ENCODE measurements at places on chromosomes 4 and X.

DNA sequence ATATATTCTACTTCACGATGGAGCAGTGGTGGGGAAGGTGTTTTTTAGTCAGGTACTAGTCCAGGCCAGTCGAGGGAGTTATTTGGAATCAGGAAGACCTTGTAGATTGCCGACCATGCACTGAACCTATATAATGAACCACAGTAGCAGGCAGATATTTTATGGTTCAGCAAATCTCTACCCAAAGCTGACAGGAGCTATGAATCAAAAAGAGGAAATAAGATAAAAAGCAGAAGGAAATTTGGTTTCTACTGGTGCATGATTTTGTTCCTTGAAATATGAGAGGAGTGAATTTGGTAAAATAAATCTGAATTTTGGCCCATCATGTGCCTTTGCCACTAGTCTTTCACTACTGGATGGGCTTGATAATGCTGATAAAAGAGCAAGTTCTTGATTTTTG is 924.3 kb upstream of the DIAPH2 start:
- DNase-seq: no peak

DNA sequence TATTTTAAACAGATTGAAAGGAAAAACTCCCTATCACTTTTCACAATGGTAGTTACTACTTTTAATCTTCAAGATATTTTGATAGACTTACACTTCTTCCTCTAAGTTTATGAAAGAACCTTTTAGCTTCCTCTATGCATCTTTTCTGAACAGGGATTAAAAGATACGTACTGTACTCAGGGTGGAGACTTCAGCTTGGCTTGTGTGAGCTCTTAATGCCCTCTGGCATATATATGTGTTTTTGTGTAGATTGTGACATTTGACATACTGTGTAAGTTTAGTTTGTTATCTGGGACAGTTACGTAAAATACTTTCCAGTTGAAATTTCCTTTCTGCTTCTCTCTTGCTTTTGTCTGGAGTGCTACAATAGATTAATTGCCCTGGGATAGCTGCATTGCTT is 109.3 kb upstream of the NUDT6 start:
- DNase-seq: no peak

DNA sequence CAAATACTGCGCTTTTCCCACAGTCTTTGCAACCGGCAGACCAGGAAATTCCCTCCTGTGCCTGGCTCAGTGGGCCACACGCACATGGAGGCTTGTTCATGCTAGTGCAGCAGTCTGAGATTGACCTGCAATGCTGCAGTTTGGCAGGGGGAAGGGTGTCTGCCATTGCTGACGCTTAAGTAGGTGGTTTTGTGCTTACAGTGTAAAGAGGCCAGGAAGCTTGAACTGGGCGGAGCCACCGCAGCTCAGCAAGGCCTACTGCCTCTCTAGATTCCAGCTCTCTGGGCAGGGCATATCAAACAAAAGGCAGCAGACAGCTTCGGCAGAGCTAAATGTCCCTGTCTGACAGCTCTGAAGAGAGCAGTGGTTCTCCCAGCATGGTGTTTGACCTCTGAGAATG is 390.5 kb upstream of the TECRL start:
- no peak for DNase-seq

DNA sequence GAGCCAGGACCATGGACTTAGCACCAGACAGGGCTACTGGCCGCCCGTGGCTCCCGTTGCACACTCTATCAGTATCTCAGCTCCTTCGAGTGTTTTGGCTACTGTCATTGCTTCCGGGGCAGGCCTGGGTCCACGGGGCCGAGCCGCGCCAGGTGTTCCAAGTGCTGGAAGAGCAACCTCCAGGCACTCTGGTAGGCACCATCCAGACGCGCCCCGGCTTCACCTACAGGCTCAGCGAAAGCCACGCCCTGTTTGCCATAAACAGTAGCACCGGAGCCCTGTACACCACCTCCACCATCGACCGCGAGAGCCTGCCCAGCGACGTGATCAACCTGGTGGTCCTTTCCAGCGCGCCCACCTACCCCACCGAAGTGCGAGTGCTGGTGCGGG is 1.6 kb downstream of the FAT4 start:
- DNase-seq: no peak

DNA sequence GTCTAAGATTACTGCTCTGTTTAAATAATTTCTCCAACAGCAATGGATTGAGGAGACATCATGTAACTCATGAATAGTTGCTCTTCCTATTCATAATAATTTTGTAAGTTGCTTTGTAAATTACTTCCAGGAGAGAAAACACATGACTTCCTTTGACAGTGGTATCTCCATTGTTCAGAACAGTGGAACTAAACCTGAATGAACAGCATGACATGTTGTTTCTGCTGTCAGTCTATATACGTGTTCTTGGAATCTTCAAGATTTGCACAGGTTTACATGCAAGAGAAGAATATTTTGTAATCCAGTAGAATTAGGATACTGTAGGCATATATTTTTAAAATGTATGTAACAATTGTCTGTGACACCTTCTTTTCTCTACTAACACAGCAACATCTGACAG is 618.8 kb upstream of the GRID2 start:
- no peak for DNase-seq

GRCh38 chr4:168535689-168536088 is 38.8 kb downstream of the PALLD start:
- no peak for DNase-seq

DNA sequence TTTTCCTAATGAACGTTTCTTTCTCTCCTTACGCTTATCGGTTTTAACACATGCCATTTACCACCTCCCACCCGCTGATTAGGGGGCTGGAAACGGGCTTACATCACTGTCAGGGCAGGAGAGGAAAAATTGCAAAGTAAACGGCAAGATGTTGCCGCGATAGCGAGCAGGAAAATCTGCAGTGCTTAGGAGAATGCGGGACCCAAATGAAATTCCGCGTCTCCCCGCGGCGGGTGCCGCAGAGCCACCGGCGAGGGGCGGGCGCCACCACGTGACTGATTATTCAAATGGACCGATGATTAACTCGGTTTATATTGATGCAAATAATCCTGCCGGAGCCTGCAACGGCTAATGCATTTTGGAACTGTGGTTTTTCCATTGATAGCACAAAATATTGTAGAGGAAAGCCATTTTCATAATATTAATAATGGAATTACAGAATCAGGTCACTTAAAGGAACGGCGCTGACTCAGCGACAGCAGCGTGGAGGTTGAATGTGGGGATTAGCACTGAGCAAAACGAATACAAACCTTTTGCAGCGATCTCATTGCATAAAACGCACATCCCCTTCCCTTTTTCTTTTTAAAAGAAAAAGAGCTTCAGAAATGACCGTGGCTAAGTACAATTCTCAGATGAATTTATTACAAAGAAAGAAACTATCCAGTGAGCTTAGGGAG is 224.2 kb downstream of the STIM2 start:
- DNase-seq: no peak

- DNase-seq: no peak
Measured at GRCh38 chr4:189804894-189805293, 135.8 kb upstream of the FRG1 start.

- no peak for DNase-seq
Measured at GRCh38 chr4:172344308-172344938, 531.2 kb downstream of the GALNTL6 start.

DNA sequence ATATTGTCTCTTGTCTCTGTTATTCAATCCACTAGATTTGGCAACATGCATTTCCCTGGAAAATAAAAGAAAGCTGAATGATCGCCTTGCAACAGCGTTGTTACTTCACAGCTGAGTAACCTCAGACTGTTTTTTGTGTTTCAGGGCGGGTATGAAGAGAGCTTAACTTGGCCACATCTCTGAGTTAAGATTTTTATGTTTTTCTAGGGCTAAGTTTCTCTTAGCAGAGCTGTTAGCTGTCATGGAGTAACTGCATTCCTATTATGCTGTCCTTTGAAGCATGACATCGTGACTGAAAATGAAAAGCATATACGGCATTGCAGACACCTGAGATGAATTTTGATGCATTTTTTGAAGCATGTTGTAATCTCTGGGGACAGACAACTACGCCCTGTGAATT is 1798.9 kb downstream of the PCDH7 start:
- no peak for DNase-seq

GRCh38 chrX:78574306-78574705 is 84.8 kb downstream of the RTL3 start:
- no peak for DNase-seq

- DNase-seq: no peak
Measured at GRCh38 chr4:81180916-81181315, 34.1 kb downstream of the PRKG2 start.

DNA sequence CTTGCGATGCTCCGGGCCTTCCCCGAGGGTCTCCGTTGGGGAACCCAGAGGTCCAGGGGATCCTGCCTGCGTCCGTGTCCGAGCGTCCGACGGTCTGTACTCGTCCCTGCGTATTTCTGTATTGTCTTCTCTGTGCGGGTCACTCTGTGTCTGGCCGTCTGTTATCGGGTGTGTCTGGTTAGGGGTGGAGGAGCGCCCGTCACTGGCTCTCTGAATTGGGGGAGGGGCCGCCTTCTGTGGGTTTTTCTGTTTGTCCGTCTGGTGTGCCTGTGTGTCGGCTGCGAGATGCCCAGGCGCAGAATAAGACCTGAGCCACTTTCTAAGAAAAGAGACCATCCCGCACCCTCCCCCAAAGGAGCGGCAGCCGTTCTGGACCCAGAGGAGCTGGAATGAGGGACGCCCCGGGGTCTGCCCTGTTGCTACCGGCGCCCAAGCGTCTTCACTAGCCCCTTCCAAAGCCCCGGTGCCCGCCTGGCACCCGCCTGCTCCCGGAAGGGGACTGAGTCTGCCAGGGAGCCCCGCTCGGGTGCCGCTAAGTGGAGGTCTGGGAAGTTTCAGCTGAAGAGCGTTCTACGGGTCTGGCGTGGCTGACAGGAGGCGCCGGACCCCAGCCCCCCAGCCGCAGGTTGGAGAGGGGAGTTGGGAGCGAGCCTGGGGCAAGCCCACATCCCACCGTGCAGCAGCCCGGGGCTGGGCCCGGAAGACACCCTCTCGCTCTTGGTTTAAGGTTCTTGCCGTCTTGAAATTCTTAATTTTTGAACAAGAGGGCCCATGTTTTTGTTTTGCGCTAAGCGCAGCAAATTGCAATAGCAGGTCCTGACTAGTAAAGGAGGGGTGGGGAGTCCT is 1.0 kb upstream of the OTOP1 start:
- no peak for DNase-seq

DNA sequence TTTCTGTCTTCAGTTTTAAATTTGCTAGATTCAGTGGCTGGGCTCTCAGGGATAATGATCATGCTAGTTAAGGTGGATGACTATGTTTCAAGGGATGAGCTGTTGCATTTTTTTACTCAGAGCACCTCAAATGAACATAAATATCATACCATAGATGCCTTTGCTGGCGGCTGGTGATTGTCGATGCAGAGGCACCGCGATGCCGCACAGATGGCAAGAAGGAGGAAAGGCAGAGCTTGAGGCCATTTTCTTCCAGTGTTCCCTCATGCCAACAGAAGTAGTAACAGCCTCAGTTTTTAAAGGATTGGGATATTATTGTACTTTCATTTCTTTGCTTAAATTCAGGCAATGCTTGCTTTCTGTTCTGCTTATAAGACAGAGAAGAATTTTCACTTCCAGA is 654.7 kb upstream of the IGFBP7 start:
- no peak for DNase-seq

GRCh38 chrX:128622296-128622695 is 570.1 kb upstream of the ACTRT1 start:
- no peak for DNase-seq

GRCh38 chr4:173332021-173332487 is 2.1 kb downstream of the HMGB2 start:
- no peak for DNase-seq

DNA sequence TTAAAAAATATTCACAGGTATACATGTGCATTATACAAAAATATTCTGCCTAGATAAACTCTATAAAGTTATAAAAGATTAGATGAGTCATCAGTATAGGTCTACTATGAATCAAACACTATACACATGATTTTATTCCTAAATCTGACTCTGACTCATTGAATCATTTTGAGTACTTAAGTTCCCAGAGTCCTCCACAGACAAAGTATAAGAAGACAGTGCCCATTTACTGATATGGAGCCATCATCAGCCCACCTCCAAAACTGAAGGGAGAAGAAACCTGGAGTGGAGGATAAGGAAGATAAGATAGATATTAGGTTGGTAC is 28.7 kb upstream of the ANTXR2 start:
- DNase-seq: no peak

- DNase-seq: no peak
Measured at GRCh38 chr4:11469650-11470437, 41.1 kb upstream of the HS3ST1 start.

DNA sequence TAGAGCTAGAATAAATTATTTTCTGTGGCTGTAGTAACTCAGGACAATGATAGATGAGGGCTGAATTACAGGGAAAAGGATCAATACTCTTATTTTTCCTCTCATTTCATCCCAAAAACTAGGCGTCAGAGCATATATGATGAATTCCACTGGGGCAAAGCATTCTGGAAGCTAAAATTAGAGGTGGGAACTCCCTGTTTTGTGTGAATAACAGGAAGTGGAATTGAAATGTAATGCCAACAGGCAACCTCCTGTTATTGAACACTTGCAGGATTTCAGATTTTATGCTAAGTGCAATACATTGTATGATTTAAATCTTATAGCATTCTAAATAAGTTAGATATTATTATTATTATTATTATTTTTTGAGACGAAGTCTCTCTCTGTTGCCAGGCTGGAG is 20.9 kb downstream of the HSD17B11 start:
- no peak for DNase-seq

GRCh38 chr4:4395371-4395770 is 8.5 kb downstream of the NSG1 start:
- no peak for DNase-seq

DNA sequence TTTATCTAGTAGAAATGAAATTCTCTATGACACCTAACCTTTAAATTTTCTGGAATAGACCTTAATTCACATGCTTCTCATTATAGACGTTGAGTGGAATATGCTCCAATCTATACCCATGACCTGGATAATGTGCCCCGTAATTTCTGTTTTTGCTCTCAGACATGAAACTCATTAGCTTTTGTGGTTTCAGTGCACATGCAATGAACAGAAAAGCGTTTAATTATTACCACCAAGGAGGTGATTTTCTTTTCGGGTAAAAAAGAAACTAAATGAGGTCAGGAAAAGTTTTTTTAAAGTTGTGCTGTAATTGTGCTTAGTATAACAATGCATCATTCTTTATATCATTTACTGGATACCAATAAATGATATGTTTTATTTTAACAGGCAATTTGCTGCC is 1703.9 kb upstream of the TENM3 start:
- DNase-seq: no peak

GRCh38 chrX:72392042-72392441 is 86.3 kb upstream of the CITED1 start:
- no peak for DNase-seq

GRCh38 chrX:103716962-103717361 is 6.3 kb downstream of the TMEM31 start:
- no peak for DNase-seq

DNA sequence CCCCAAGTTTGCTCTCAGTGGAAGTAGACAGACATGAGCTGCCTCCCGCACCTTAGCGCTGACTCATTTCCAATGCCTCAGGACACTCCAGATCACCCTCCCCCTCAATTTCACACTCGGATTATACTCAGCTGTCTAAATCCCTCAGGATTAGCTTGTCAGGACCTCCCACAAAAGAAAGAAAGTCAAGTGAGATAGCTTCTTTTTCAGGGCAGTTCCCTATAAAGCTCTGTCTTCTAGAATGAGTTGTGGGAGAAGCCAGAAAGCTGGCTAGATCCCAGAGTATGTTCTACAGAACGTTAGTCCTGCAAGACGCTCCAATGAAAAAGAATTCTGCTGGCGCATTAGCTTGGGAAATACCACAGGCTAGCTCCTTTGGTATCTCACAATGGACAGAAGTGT is 51.2 kb upstream of the MTNR1A start:
- no peak for DNase-seq
